ENCODE measurements at places on chromosomes 6 and 20.

- no peak for DNase-seq
Observed at GRCh38 chr6:85192186-85192585, 257.7 kb upstream of the NT5E start.

DNA sequence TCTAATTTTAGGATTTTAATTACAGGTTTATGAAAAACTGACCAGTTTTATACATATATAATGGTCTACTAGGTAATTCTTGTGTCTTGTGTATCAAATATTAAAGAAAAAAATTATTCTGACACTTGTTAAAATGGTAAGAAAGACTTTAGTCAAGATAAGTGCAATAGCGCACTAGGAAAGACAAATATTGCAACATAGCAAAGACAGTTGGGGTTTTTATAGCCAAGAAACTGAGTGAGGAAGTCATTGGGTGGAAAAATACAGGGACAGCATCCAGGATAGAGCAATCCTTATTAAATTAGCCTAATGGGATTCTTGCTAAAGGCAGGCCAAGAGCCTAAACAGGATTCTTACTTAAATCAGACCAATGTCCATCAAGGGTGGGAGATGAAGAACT is 71.1 kb downstream of the ROS1 start:
- DNase-seq: no peak

- DNase-seq: no peak
Observed at GRCh38 chr20:11193241-11193640, 519.4 kb upstream of the JAG1 start.

GRCh38 chr20:5654557-5654956 is 95.6 kb upstream of the SHLD1 start:
- DNase-seq: peak; percentile 67

DNA sequence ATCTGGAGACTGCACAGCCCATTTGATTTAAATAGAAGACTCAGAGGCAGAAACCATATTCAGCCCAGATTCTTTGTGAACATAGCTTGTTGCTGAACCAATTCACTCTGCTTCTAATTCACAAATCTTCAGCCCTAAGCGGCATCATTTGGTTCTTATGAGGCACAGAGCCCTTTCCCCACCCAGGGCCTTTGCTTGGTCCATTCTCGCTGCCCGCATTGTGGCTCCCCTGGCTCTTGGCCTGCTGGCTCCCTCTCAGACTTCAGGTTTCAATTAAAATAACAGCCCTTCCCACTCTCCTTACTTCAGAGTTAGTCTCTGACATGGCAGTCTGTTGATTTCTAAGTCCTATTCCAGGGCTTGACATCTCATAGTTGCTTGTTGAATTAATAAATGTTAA is 9.4 kb upstream of the TMEM14A start:
- no peak for DNase-seq

DNA sequence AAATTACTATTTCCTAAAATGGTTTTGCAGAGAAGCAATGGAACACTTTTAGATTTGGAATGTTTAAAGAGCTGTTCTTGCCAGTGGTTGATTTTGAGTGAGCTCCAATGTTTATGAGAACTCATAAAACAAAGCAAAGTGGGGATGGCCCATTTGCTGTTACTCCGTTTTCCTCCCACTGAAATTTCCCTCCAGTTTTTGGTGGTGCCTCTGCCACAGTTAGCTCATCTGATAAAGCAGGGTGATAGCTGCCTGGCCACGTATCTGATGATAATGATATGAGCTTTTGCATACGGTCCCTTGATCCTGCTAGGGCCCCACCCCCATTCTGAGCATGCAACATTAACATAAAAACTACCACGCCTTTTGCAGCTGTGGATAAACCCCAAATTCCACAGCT is 10.4 kb downstream of the CD83 start:
- no peak for DNase-seq

DNA sequence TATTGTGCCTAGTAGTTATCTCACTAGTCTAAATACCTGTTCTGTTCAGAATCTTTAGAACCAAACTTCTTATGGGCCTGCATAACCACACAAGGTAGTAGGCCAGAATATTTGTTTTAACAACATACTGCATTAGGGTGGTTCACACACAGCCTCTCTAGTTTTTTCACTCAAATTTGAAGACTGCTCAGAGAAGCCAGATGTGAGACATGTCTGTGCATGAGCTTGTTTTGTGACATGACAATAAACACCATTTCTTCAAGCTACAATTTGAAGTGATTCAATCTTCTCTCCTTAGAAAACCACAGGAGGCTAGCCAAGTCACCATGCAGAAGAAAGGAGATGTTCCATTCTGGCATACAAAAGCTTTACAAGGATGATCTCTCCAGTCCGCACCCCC is 135.6 kb downstream of the MMS22L start:
- DNase-seq: no peak

DNA sequence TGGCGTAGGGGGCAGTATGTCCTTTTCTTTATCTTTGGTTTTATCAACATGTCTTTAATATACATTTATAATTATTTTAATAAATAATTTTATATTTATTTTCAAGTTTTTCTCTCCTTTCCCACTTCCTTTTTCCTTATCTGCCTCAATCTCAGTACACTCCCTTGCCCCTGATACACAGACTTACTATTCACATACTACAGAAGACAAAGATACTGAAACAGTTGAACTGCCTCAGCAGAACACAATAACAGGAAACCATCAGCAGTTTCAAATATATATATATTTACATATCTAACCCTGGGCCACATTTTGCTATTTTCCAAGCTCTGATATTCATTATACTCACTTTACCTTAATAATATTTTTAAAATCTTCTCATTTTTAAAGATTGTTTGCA is 19.8 kb downstream of the IBTK start:
- no peak for DNase-seq

GRCh38 chr6:107246972-107247615 is 131.8 kb upstream of the BEND3 start:
- no peak for DNase-seq

DNA sequence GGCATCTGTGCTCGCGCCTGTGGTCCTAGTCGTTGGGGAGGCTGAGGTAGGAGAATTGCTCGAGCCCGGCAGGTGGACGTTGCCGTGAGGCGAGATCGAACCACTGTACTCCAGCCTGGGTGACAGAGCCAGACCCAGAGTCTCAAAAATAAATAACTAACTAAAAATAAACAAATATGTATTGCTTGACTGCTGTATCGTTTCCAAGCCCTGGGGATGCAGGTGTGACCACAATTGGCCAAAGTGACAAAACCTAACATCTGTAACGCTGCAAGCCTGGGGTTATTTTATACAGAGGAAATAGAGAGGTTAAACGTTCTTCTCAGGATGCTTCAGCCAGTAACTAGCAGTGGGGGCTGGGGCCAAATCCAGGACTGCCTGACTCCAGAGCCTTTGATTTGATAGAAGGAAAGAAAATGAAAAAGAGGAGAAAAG is 1.9 kb upstream of the SRSF3 start:
- no peak for DNase-seq

- DNase-seq: no peak
Observed at GRCh38 chr20:15756754-15757115, 816.5 kb downstream of the KIF16B start.

GRCh38 chr20:51639206-51639832 is 96.8 kb upstream of the NFATC2 start:
- DNase-seq: peak; percentile 76

DNA sequence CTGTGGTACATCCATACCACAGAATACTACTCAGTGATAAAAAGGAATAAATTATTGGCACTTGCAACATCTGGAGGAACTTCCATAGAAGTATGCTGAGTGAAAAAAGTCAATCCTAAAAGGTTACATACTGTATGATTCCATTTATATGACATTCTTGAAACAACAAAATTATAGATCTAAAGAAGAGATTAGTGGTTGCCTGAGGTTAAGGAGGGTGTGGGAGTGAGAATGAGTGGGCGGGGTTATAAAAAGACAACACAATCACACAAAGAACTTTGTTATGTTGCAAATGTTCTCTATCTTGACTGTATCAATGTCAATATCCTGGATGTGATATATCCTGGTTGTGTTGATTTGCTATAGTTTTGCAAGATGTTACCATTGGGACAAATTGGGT is 21.2 kb downstream of the SNRPB start:
- DNase-seq: no peak

- DNase-seq: no peak
Observed at GRCh38 chr6:39223061-39223460, 6.2 kb downstream of the KCNK5 start.

GRCh38 chr6:127561660-127562059 is 15.3 kb upstream of the C6orf58 start:
- no peak for DNase-seq

- DNase-seq: no peak
Observed at GRCh38 chr6:53347250-53347920, 1.4 kb downstream of the ELOVL5 start.

DNA sequence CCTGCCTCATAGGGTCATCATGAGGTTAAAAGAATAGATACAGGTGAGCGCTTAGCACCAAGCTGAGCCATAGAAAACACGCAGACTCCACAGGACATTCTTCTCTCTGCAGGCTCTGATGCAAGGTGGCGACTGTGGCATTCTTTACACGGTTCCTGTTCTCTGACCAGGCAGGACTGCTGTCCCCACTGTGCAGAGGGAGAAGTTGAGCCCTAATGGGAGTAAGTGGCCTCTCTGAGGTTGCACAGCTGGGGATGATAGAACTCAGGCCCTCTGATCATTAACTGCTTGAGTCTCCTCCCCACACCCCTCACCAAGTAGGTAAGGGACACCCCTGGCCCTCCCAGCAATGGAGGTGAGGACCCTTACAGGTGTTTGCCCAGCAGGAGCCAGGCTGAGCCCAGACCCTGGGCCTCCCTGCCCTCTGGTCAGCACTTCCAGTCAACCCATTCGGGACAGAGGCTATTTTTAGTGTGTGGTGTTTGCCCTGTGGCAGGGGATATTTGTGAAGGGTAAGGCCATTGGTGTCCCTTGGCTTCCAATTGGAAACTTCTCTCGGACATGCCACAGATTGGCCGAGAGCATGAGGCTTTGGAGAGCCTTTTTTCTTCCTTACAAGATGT is 116.8 kb downstream of the VEGFA start:
- DNase-seq: no peak

GRCh38 chr6:165674155-165675029 is 11.4 kb upstream of the PDE10A start:
- DNase-seq: no peak

DNA sequence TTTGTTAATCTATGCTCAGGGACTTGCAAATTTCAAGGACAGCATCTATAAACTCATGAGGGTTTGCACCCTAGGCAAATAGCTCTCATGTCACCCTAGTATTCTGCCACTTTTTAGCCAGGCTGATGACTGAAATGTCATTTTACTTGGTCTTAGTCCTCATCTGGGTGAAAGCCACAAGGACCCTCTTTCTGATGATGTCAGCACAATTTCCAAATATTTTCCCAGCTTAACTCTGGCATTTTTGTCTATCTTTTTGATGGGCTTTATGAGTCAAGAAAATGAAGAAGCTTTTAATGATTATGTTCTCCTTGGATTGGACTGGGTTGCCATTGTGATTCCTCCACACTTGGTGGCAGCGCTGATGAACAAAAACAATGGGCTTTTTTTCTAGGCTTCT is 420.1 kb upstream of the BTBD3 start:
- DNase-seq: peak; percentile 10

- peak; percentile 39 for DNase-seq
Observed at GRCh38 chr6:30684386-30685156, 1.9 kb downstream of the PPP1R18 start.

GRCh38 chr6:140153703-140154102 is 779.3 kb upstream of the CITED2 start:
- no peak for DNase-seq

DNA sequence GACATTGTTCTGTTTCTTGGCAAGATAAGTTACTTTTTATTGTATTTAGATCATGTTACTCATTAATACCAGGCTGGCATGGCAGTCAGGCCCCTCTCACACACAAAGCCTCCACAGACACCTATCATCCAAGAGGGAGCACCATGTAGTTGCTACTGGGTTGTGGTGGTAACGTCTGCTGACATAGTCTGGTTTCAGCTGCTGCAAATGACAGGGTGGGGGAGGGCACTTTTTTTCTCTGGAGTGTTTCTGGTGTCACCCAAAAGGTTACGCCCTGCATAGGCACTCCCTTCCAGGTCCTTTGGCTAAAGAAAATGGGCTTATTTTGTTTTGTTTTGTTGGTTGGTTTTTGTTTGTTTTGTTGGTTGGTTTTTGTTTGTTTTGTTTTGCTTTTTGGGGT is 236.4 kb upstream of the RIMS1 start:
- DNase-seq: no peak

DNA sequence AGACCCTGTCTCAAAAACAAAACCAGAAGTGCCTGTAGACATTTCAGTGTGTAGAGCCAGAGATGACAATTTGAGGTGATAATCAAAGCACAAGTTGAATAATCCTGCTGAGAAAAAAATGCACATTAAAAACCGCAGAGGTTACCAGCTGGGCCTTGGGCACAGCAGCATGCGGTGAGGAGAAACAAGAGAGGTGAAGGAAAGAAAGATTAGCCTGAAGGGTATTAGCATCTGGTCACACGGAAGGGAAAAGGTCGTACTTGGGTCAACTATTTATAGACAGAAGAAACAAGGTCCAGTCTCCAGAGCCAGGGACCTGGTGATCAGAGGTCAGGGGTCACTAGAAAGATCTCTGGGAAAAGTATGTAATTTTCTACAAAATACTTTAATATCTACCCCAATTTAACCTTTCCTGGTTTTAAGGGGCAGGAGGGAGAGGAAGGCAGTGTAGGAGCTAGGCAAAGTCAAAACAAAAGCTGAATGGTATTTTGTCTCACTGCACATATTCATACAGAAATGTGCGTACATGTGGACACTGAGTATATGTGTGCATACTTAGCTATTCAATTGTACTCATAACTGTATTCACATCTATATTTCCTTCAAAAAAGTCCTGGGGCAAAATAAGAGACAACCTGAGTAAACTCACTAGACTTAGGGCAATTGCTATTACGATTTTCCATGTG is 10.1 kb downstream of the MAP7 start:
- DNase-seq: no peak

- no peak for DNase-seq
Observed at GRCh38 chr6:164926686-164927085, 382.7 kb downstream of the C6orf118 start.

- no peak for DNase-seq
Observed at GRCh38 chr6:167963589-167964057, 33.8 kb upstream of the KIF25 start.

GRCh38 chr20:44460795-44461141 is 14.9 kb upstream of the TTPAL start:
- DNase-seq: no peak

- no peak for DNase-seq
Observed at GRCh38 chr6:360764-361373, 30.7 kb upstream of the IRF4 start.
